ENCODE measurements at places on chromosomes 12 and 14.
A peak's percentile ranks its signal among the peaks of the same experiment; 100 is the strongest.

DNA sequence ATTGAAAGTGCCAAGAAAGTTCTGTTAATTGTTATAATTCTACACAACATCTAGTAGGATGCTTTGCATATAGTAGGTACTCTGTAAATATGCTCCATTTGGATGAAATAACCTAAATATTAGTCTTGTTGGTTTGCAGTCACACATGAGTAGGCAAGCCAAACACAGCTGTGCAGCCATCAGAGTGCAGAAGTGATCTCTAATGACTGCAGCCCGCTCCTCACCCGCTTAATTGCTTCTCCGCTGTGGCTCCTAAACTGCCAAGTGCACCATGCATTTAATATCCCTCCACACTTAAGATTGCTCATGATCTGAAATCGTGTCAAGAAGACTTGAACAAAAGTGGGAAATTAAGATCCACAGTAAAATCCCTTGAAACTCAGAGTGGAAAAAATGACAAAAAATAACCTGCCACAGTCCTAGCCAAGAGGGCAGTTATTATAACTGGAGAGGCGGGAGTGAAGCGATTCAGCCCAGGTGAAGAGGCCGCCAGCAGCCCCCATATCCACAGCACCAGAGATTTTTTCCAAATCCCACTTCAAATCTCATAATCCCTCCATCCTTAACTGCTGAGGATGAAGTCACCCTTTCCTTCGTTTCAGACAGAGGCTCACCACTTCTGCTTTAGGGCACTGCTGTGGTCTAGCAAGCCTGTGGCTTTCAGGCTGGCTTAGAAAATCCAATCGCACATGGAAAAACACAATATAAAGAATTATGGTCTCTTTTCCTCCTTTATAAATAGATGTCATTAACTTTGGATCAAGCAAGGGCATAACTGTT is 69.5 kb downstream of the TMEM30B start:
- DNase-seq = peak; percentile 79

DNA sequence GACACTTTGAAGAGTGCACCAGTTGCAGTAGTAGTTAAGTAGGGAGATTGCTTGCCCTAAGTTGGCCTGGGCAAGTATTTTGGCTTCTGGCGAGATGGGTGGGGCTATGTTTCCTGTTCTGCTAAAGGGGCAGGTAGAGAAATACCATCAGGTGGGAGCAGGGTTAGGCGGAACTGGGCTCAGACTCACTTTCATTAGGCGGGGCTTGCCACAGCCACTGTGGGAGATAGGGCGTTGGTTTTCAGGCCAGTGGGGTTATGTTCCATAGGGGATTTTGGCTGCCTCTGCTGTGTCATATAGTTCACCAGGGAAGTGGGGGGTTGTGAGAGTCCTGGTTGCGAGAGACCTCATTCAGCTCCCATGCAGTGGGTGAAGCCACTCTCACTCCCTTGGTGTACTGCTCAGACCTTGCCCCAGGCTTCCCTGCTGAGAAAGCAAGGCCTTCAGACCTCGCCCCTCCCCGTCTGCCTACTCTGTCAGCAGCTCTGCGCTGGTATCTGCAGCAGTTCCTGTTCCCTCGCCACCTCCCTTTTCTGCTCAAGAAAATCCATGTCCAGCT is 43.3 kb downstream of the AEBP2 start:
- DNase-seq = no peak

- no peak for DNase-seq
These were observed 148.7 kb downstream of the CCDC59 start for GRCh38 chr12:82209533-82209932.

GRCh38 chr12:16880864-16881285 is 274.9 kb upstream of the LMO3 start:
- peak; percentile 66 for DNase-seq

- DNase-seq = peak; percentile 14
These were observed 115.9 kb upstream of the TBX3 start for GRCh38 chr12:114799574-114800487.

DNA sequence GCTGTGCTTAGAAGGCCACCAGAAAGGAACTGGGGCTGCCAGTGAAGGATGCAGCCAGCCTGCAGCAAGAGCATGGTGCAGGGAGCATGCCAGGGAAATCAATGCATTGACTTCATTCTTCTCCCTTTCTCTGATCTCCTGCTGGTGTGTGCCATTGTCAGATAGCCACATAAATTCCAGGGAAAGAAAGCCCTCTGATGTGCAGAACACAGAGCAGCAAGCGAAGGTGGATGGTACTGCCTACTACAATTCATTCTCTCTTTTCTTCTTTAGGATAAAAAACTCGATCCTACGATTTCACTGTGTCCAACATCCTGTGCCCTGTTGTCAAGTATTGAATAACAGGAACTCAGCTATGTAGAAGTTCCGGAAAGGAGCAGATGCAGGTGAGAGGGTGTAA is 446.7 kb upstream of the TMEM132C start:
- DNase-seq = no peak
